ENCODE measurements at places on chromosomes 3 and 15.

DNA sequence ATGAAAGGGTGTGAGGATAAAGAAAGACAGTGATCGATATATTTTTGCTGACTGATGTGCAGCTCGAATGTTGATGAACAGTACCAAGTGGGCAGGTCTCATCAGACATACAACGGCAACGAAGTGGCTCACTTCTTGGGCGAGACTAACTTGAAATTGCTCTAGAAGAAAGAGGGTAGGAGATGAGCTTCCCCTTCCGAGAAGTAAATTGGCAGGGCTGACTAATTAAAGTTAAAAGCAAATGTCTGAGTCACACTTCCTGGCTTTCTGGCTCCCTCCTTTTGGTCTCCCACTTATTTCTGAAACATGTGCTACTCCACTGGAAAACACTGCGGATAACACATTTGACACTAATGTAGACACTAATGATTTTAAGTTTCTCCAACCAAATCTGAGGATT is 228.3 kb downstream of the ABHD5 start:
- no peak for DNase-seq

DNA sequence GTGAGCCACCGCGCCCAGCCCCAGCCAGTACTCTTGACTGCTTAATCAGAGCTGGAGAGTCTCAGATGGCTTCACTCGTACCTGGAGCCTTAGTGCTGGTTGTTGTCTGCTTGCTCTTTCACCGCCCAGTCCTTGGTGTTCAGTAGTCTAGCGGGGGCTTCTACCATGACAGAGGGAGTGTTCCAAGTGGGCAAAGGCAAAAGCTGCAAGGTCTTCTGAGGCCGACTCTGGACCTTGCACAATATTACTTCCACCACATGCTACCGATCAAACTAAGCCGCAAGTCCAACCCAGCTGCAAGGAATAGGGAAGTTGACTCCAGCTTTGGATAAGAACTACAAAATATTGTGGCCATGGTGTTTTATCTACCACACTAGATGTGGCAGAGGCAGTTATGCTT is 6.6 kb downstream of the PARL start:
- no peak for DNase-seq

DNA sequence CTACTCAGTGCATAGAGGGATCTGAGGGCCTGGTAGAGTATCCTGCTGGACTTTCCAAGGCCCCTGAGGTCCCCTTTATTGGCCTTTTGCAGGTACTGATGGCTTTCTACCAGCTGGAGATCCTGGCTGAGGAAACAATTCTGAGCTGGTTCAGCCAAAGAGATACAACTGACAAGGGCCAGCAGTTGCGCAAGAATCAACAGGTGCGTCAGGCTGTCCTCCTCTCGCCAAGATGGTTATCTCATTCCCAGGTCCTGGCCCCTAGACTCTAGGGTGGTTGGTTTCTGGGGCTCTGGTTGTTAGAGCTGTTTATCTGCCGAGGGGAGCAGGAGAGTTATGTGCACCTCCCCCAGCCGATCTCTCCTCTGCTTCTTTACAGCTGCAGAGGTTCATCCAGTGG is 9.3 kb downstream of the EIF2B5 start:
- no peak for DNase-seq

- no peak for DNase-seq
These were observed 700.9 kb upstream of the NR2F2 start for GRCh38 chr15:95629503-95630168.

GRCh38 chr3:169813278-169813677 is 574 bp upstream of the LRRC34 start:
- DNase-seq, result no peak

DNA sequence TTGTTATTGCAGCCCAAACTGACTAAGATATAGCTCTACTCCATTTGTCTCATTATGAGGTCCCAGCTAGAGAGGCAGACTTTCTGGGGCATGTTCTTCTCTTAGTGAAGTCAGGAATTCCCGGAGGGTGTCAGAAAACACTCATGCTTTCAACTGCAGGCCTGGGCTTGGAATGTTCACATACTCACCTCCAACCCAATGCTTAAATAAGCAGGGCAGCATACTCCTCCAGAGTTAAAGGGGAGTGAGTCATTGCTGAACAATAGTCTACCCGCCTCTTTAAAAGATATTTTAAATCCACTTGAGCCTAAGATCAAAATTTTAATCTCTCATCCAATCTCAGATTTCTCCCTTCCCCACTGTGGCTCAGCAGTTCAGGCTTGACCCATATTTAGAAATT is 167.8 kb upstream of the DPH6 start:
- DNase-seq, result no peak

DNA sequence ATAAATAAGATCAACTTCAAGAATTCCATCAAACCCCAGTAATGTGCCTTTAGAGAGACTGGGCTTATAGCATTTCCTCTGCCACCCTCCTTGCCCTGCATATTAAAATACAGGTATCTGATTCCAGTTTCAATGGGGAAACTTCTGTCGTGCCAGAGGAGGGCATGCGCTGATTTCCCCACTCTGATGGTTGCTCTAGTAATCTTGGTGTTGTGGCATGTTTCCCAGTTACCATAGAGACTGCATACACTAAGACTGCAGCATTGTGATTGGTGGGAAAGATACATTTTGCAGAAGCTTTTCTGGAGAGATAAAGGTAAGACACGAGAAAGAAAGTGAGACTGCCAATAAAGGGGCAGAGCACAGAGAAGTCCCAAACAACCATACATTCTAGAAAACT is 225.6 kb downstream of the TIGIT start:
- DNase-seq, result no peak
